NCI-H2171 (cell line): ENCODE measurements at places on chromosomes 1 and 21.

DNA sequence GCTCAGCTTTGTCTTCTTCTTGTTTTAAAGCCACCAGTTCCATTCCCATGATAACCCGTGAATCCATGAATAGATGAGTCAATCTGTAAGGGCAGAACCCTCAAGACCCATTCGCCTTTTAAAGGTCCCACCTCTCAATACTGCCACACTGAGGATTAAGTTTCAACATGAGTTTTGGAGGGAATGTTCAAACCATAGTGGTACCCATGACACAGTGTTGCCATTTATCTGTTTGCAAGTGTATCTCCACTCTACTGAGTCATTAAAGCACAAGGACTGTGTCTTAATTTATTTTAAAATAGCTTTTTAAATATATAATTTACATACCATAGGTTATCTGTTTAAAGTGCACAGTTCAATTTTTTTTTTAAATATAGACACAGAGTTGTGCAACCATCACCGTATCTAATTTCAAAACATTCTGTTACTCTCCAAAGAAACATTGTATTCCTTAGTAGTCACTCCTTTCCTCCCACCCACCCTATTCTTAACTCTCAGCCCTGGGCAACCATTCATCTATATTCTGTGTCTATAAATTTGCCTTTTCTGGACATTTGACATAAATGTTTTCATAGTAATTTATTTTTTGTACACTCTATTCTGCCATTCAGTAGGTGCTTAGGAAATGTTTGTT is 4.8 kb upstream of the IL24 start:
- no peak for DNase-seq

DNA sequence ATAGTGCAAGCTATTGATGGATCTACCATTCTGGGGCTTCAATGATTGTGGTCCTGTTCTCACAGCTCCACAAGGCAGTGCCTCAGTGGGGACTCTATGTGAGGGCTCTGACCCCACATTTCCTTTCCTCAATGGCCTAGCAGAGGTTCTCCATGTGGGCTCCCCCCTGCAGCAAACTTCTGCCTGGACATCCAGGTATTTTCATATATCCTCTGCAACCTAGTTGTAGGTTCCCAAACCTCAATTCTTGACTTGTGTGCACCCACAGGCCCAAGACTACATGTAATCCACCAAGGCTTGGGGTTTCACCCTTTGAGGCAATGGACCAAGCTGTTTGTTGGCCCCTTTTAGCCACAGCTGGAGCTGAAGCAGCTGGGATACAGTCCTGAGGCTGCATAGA is 35.9 kb upstream of the CFHR3 start:
- DNase-seq: no peak

DNA sequence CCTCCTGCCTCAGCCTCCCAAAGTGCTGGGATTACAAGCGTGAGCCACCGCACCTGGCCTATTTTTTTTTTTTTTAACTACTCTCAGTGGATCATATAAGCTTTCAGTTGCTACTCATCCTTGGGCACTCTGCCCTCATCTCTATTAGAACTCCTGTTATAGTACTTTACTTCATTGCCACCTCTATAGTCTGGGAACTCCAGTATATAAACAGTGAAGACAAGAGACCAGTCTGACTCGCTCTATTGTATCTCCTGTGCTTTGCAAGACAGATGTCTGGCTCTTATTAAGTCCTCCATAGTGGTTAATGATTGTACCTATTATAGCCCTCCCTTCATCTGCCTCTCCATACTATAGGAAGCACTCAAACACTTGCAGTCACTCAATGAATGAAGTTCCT is 15.1 kb downstream of the KHDRBS1 start:
- no peak for DNase-seq

DNA sequence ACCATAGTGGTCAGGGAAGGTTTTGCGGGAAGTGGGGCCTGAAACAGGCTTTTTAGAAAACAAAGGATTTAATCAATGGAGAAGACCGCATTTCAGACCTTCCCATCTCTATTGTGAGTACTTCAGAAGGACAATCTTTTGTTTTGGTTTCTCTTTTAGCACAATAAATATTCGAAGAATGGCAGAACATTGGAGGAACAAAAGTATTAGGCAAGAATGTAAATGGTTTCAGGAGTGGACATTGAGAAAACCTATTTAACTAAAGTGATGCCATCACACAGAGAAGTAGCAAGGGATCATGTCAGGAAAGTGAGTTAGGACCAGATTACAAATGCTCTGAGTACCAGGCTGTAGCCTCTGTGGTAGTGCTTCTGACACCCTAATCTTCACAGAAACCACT is 26.8 kb upstream of the UBE2U start:
- no peak for DNase-seq

GRCh38 chr1:28582248-28582615 is 9.8 kb upstream of the RAB42 start:
- DNase-seq: no peak

- no peak for DNase-seq
These were observed 472.9 kb downstream of the MATN1 start for GRCh38 chr1:30250338-30250983.
